ENCODE measurements at places on chromosomes 5 and 9. TPM values are rescaled to one million over a fixed set of nuclear protein-coding genes. Genes with fewer than 3 reads are reported as not detected.

The C5orf52 gene
- total RNA-seq = not detected

The GABRP gene
- 0.41 TPM for total RNA-seq

The ATP6V1G1 gene
- 146 TPM for total RNA-seq

The IRX4 gene
- not detected for total RNA-seq

DNA sequence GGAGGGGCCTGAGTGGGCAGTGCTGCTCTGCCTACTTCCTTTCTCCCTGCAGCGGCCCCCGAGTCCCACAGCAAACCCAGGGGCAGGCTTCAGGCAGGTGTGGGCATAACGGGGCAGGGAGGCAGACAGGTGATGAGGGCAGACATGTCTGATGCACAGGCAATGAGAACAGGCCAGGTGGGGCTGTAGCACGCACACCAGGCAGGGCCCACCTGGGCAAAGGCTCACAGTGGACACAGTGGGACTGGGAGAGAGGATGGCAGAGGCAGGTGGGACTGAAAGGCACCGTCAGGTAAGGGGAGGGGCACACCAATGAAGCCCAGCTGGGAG lies 5.8 kb downstream of the LTC4S start:
- no peak for DNase-seq
